ENCODE measurements at places on chromosomes 3 and 15.

- ATAC-seq: no peak
Measured at GRCh38 chr3:112403103-112403502, 70.1 kb downstream of the CD200 start.

DNA sequence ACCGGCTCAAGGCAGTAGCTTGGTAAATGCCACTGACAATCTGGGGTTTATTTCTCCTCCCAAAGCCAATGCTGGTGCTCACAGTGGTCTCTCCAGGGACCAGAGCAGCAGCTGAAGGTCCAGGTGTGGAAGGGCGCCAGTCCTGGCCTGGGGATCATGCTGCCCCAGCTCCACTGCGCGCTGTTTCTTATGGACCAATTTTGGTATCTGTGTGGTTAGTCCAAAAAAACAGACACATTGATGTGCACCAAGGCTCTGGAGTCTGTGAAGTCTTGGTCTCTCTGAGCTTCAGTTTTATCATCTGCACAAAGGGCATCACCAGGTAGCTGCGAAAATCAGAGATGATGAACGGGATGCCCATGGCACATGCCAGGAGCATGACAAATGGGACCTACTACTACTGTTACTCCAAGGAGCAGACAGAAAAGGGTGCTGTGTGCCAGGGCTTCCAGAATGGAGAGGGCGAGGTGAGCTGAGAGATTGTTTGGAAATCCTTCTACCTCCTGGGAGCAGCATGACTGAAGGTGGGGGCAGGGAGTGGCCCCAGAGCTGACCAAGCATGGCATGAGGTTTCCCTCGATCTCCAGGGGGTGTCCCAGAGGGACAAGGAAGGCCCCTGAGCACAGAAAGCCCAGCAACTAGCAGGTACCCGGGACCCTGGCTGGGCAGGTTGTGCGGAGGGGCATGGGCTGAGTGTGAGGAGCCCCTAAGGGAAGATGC is 134.3 kb upstream of the PRR20G start:
- no peak for ATAC-seq

DNA sequence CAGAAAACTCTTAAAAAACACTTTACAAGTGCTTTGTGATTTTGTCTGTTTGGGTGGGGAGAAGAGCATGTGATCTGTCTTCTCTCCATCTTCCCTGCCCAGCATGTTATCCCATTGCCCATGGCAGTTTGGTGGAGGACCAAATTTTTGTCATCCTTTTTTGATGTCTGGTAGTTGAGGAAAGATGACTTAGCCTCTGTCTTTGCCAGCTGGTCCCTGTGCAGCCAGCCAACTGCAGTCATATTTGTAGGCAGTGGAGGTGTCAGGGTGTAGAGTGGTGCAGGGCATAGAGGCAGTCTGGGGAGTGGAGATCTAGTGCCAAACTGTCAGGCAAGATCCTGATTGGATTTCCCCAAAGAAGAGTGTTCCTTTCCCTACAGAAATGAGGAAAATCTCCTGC is 40.7 kb downstream of the GASK1A start:
- no peak for ATAC-seq

DNA sequence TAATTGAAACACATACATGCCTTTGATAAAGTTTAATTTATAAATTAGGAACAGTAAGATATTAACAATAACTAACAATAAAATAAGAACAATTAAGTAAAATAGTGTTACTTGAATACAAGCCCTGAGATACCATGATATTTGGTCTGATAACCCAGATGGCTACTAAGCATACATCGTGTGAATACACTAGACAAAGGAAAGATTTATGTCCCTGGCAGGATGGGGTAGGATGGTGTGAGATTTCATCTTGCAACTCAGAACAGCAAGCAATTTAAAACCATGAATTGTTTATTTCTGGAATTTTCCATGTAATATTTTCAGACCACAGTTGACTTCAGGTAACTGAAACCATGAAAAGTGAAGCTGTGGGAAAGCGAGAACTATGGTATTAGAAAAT is 169.5 kb downstream of the DIPK2A start:
- ATAC-seq: no peak

GRCh38 chr15:53400986-53401385 is 358.5 kb downstream of the WDR72 start:
- no peak for ATAC-seq

DNA sequence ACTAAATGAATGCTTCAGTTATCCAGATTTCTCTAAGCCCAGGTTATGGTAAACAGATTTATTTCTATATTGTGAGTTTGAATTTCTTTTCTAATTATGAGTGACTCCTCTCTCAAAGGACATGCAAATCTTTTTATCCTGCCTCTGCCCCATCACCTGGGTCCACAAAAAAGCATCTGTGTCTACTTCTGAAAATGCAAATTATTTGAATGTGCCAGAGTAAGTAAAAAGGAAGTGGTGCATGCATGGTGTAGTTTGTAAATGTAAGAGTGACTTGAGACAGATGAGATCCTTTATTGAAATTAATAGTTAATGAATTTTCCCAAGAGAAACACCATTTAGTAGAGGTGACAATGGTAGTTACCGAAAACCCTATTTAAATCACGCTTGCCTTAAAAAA is 26.9 kb downstream of the MCTP2 start:
- no peak for ATAC-seq

GRCh38 chr3:25385807-25386460 is 42.1 kb upstream of the RARB start:
- ATAC-seq: no peak

- no peak for ATAC-seq
Measured at GRCh38 chr3:58112185-58112535, 98.6 kb downstream of the DNASE1L3 start.

DNA sequence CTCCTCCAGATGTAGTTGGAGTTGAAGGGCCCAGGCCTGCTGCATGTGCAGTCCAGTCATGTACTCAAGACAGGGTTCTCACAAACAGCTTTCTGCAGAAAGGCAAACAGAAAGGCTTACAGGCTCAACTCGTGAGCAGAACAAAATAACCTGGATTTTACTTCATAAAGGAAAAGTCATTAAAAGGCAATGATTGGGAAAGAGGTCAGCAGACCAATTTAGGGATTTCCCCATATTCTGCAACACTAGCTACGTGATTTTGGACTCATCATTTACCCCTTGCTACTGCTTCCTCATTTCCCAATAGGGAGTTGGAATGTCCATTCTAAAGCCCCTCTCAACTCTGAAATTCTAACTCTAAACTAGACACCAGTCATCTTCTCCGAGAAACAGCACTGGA is 18.1 kb downstream of the METTL6 start:
- ATAC-seq: no peak

GRCh38 chr15:70235347-70235746 is 137.6 kb upstream of the TLE3 start:
- no peak for ATAC-seq

DNA sequence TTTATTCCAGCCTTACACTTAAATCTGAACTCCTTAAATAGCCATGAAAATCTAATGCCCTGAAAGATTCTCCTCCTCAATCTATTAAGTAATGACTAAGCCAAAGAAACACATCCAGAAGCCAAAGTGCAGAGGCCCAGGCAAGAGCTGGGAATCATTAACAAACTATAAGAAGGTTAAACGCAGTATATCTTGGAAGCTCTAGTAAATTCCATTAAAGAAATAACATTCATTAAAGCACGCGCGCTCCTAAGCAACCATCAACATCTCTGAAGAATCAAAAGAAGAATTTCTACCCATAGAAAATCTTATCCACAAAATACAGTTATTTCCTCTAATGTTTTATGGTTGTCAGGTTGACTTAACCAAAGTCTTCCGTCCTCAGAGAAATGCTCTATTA is 29.5 kb downstream of the MB21D2 start:
- ATAC-seq: no peak

DNA sequence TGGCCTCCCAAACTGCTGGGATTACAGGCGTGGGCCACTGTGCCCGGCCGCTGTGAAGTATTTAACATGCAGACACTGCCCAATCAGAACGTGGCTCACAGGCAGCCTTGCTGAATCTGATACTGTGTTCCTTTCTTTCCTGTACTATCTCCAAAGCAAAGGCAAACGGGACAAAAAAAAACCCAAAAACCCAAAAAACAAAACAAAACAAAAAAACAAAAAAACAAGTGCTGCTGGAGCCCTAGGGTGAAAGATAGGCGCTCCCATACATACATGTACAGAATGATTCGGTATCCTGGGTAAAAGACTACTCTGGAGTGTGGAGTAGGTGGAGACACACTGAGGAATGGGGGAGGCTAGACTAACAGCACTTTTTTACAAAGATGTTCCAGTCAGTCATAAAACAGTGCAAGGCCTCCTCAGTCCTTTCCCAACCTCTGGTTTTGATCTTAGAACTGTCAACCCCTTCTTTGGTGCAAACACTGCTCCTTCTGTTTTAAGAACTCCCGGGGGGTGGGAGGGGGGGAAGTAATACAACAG is 7.7 kb upstream of the MAP1A start:
- ATAC-seq: no peak

DNA sequence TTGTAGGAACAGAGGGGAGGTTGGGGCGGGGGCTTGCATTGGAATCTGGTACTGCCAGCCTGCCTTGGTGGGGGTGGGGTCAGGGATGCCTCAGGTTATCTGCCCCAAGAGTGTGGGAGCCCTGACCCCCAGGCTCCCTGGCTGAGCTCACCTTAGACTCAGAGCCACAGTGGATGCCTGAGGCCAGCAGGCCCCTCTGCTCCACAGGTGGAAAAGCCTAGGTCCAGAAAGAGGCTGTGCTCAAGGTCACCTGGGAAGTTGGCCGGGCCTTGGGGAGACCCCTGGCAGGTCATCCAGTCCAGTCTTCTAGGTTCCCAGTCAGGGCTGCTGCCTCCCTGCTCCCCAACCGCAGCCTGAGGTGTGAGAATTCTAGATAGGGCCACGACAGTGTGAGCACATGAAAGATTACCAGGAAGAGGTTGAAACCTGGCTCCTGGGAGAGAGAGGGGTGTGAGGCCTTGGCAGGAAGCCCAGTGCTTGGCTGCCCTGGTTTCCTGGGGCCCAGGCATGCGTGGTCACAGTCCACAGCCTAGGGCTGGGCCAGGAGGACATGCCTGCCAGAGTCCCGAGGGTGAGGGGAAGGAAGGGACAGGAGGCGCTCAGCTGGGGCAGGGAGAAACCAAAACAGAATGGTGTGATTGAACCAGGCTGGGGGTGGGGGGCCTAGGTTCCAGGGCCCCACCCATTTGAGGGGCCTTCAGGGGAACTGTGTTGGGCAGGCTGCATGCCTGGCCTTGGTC is 4.9 kb downstream of the HDAC11 start:
- peak; percentile 85 for ATAC-seq

DNA sequence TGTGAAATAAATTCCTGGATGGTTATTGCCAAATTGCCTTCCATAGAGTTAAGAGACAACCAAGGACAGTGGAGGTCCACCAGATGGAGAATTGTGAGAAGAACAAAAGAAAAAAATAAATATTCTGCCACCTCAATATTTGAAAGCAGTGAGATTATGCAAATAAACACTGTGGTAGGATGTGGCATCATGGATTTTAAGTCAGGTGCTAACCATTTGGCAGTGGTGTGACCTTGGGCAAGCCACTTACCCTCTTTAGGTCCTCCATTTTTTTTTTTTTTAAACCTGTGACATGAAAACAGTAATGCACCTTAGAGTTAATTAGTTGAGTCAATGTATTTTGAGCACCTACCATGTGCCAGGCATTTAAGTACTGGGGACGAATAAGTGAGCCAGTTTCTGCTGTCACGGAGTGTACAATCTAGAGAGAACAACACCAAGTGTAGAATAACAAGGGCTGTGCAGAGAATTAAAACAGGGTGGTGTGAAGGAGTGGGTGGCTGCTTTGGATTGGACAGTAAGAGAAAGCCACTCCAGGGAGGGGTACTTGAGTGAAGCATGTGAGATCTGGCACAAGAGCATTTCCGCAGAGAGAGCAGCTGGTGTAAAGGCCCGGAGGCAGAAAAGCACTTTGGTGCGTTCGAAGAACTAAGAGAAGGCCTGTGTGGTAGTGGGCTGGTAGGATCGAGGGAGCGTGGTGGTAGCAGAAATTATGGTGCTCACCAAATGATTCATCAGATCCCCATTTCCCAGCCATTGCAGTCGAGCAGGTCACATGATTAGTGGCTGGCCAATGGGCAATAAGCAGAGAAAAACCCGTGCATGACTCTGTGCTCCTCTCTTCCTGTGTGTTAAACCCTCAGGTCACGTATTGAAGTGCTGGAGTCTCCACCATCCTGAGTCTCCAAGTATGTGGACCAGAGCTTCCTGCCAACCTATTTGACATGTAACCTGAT is 39.2 kb downstream of the CCK start:
- no peak for ATAC-seq

DNA sequence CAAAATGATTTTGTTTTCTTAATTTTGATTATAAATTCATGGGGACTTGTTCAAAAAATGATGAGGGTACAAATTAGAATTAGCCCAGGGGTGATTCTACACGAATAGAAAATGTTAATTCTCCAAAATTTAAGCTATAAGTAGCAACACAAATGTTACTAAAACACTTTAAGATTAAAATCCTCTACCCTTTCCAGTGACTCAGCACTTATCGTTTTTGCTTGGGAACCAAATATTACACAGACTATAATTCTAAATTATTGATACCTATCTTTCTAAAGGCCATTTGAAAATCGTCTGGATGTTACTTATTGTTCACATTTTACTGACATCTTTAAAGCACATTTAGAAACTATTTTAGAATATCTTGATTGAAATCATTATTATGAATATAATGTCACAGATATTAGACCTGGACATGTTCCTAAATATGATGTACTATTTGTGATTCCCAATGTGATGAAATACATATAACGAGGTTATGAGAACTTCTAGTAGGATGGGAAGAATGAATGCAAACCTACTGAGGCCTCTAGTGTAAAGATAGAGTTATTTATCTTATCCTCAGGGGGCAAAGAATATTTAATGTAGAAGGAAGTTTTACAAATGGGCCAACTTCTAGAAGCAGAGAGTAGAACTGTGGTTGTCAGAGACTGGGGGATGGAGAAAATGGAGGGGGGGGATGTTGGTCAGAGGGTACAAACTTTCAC is 132.0 kb upstream of the TP63 start:
- no peak for ATAC-seq

DNA sequence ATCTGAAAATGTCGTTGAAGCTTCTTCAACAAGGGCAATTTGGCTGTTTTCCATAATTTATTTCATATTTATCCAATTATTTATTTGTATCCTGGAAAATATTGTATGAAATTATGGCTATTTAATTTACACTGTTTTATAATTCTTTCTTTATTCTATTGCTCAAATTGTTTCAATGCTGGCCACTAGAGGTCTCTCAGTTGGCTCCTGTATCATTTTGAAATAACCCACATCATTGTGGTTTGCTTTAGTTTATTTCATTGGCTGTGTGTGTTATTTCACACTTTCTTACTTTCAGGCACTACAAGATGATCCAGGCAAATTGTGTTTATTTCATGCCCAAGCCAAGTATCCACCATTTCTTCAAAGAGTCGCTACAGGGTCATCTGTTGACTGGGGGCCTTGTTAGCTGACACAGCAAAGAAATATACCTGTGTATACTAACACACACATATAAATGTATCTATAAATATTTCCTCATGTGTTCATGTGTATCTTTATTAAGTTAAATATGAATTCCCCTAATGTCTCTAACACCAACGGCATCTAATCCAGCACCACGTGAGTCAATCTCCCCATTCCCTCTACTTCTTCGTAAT is 86.2 kb downstream of the NPAP1 start:
- no peak for ATAC-seq

- ATAC-seq: peak; percentile 86
Measured at GRCh38 chr3:60594025-60594424, 657.2 kb downstream of the FHIT start.

GRCh38 chr3:133944641-133945380 is 49.1 kb upstream of the RAB6B start:
- peak; percentile 47 for ATAC-seq

GRCh38 chr3:23481616-23482278 is 278.6 kb downstream of the UBE2E2 start:
- ATAC-seq: no peak

All from esophagus mucosa (tissue), 1 donor.